Stimulated activated CD8-positive, alpha-beta memory T cell treated with anti-CD3 and anti-CD28 coated beads, Interleukin-12 subunit alpha, Interleukin-12 subunit beta, amount 100 ng/mL, for 4 hours (primary cell): ENCODE measurements at places on chromosomes 2 and 18.

DNA sequence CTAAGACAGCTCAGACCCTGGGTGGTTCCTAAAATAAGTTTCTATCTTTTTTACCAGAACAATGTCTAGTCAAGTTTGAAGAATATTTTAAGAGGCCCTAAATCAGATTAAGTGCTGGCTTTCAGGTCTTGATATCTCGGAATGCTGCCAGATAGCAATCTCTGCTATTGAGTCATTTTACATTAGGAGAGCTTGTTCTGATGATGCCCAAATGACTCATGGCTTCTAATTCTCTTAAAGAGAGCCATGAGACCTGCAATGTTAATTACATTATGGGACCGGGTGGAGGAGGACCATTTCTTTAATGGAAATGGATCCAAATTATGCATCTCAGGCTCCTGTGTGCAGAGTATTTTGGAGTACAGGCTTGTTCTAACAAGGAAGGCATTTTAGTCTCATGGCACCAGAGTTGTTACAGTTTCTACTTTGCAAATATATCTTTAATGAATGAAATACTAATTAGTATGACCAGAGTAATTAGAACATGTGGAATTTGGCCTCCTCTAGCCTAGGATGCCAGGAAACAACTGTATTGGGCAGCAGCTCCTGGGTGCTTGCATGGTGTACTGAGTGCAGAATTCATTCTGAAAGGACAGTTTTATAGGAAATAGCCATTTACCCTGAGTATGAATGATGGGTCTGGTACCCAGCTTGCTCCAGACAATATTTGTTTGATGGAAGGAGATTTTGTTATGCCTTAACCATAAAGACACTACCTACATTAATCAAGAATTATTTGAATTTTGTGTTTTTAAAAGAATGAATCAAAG is 94.0 kb upstream of the SULT1C3 start:
- DNase-seq, result no peak

DNA sequence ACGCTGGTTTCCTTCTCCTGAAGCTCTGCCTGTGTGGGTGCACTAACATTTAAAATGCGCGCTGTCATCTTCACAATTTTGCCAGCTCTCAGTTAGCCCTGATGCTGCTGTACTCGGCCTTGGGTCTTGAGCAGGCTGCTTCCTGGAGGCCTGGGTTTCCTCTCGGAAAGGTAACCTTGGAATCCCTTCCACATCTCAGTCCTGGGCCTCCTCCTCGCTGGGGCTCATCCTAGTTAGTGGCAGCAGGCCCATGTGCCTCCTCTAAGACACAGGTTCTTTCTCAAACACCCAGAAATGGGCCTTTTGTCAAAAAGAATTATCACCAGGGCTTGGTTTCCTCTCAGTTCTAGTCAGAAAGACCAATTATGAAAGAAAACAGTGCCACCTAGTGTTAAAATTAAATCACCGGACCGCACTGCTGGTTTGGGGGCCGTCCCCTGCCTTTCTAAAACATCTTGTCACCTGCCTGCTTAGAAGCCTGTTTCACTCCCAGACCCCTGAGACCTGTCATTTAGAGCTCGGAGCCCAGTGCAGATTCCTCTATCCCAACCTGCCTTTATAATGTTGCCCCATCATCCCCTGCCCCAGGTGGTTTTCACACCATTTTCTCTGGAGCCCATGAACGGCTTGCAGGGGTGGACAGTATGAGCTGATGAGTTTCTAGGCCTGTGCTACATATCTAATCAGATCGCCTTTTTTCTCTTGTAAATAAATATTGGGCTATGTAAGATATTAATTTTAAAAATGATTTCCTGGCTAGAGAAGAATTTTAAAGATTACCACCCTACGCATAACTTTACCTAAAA is 42.4 kb downstream of the HK2 start:
- DNase-seq, result no peak

DNA sequence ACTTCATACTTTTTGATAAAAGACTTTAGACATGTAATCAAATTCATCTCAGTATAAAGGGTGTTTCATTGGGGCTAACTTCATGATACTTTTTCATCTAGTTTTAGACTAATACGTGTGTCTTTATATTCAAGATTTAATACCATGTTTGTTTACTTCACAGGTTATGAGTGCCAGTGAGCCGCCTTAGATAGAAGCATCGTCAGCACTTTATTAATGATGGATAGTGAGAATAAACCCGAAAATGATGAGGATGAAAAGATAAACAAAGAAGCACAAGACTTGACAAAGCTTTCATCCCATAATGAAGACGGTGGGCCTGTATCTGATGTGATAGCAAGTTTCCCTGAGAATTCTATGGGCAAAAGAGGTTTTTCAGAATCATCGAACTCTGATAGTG is 33.1 kb downstream of the ZNF407 start:
- DNase-seq, result no peak

- DNase-seq, result no peak
Measured at GRCh38 chr18:59220164-59220783, 316 bp downstream of the GRP start.

- no peak for DNase-seq
Measured at GRCh38 chr2:113930448-113930847, 40.6 kb downstream of the ACTR3 start.

DNA sequence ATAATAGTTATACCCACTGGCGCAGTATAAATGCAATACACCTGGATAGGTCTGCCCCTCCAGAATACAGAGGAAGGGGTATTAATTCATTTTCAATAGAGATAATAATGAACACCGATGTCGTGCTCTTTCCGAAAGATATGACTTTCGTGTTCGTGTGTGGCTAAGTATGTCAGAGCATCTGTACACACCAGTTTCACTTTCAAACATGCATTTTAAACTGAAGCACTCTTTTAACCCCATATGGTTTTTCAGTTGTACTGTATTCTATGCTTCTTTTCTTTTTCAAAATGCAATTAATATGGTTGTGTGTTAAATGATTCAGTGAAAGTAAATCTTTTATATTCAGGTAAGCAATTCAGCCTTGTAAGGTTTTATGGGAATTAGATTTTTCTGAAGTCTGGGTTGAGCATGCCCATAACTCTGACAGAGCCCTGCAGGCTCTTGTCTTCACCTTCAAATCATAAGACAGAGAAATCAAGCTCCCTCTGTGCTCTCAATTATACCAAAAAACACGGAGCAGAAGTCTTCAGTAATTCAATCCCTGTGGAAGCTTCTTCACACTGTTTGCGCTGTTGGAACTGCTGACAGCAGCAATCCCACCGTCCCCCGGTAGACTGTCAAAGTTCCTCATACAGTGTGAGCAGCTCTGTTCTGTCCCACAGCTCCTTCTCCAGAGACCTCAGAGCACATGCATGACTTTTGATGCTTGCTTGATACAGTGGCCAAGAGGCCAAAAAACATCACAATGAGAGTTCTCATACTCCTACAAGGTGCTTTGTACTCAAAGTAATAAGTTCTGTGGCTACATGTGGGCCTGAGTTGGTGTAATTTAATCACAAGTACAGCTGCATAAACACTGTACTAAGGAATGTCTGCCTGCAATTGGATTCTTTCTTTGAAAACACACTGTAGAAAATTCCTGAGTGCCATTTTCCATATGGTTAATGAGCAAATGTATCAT is 186.8 kb downstream of the ZNF521 start:
- DNase-seq, result no peak

DNA sequence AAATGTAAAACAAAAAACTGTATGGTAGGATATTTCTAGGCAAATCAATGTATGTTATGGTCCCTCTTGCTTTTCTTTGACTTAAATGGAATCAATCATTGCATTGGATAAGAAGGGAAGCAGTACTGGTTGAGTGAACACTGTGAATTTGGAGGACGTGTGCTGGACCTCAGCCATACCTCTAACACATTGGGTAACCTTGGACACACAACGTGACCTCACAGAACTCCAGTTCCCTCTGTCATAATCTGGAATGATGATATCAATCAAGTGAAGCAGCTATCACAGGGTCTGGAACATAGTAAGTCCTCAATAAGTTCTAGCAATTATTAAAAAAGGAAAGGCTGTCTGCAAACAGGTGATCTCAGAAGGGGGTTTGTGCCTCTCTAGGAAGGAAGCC is 474.9 kb upstream of the TCF4 start:
- DNase-seq, result no peak

- no peak for DNase-seq
Measured at GRCh38 chr2:137928547-137929518, 35.4 kb upstream of the HNMT start.

GRCh38 chr2:143674051-143674450 is 544.8 kb downstream of the ARHGAP15 start:
- no peak for DNase-seq

DNA sequence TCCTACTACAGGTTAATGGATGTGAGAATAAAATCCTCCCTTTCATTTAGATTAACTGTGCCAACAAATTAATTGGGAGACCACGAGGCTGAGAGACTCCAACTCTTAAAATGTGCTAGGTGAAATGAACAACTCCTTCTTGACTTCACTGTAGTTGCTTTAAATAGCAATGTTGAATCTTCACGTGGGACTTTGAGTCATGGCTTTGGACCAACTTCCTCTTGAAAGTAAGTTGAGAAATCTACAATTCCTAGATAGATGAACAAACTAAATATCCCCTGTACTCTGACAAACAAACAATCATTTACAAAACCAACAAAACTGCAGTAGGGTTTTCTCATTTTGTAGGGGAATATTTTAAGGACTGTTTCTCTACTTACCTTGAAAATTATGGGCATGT is 291.9 kb upstream of the SPRED2 start:
- no peak for DNase-seq
